Dorsolateral prefrontal cortex (tissue), 122 donors: ENCODE measurements at places on chromosomes 11 and 22. TPM values are rescaled to one million over a fixed set of nuclear protein-coding genes. Genes with fewer than 3 reads are reported as not detected.

GRCh38 chr11:3192511-3193372 is 25.9 kb downstream of the MRGPRG start:
- DNase-seq = no peak

GRCh38 chr22:26429458-26430286 is 612 bp downstream of the ASPHD2 start:
- DNase-seq = no peak

GRCh38 chr11:117877120-117877784 is 794 bp upstream of the FXYD6 start:
- no peak for DNase-seq

GRCh38 chr11:6459099-6459450 is 14.7 kb downstream of the TRIM3 start:
- no peak for DNase-seq

CHRM1 gene
- 66.5 TPM for total RNA-seq
